ENCODE measurements at places on chromosomes 5 and 9. TPM values are rescaled to one million over a fixed set of nuclear protein-coding genes. Genes with fewer than 3 reads are reported as not detected.

SHOC1 gene
- not detected for total RNA-seq

PIP5KL1 gene
- total RNA-seq: 4.4 TPM

DNA sequence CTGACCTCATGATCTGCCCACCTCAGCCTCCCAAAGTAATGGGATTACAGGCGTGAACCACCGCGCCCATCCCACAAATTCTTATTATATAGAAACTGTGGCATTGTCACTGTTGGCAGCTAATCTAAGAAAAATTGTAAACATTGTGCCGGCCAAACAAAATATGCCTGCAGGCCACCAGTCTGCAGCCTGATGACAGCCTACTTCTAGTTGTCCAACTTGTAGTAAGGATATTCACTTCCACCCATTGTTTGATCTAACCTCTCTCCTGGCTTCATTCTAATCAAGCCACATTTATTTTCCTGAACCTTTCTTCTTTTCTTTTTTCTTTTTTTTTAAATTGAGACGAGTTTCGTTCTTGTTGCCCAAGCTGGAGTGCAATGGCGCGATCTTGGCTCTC, 13.7 kb upstream of the TMED9 start:
- DNase-seq: no peak

GRCh38 chr5:36045895-36046294, 20.8 kb downstream of the UGT3A2 start:
- no peak for DNase-seq

GRCh38 chr5:141507387-141508091, 18.7 kb downstream of the PCDHGC5 start:
- peak; percentile 90 for DNase-seq

GRCh38 chr5:82639393-82640144, 361.4 kb upstream of the RPS23 start:
- DNase-seq: no peak

DNA sequence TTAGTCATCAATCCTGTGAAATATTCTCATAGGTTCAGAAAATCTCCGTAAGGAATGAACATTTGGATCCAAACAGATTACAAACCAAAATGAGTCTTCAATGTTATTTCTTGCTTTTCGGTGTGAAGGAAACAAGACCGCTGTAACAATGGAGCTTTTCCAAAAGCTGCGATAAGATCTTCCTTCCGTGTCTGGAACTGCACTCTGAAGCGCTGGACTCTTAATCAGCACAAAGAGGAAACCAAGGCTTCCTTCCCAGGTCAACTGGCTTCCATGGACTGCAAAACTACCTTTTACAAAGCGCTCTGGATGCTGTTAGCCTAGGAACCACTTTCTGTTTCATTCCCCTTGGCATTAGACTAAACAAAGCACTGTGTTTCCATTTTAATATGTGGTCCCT, 137.9 kb upstream of the BASP1 start:
- DNase-seq: no peak

GRCh38 chr5:60929024-60929423, 15.8 kb downstream of the ERCC8 start:
- DNase-seq: no peak

PCDHGC4 gene
- 6.4 TPM for total RNA-seq

DNA sequence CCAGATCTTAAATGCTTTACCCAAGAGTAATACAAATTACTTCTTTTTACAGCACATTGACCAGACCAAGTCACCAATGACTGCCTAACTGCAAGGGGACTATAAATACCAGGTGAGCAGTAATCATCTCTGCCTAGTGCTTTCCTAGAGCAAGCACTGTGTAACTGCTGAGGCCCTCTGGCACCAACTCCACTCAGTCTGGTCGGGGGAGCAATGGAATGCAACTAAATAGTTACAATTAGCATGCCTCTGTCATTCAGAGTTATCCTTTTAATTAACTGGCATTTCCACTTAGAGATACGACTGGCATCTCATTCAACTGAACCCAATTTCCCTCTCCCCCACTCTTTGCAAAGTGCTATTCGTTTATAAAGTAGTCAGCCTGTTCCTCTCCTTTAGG, 1309.1 kb upstream of the DMAC1 start:
- no peak for DNase-seq

DNA sequence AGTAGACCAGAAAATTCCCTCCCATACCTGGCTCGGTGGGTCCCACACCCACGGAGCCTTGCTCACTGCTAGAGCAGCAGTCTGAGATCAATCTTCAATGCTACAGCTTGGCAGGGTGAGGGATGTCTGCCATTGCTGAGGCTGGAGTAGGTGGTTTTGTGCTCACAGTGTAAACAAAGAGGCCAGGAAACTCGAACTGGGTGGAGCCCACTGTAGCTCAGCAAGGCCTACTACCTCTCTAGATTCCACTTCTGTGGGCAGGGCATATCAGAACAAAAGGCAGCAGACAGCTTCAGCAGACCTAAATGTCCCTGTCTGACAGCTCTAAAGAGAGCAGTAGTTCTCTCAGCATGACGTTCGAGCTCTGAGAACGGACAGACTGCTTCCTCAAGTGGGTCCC, 5.6 kb upstream of the GZMA start:
- no peak for DNase-seq

- DNase-seq: no peak
Measured at GRCh38 chr5:92641031-92641962, 939.7 kb downstream of the NR2F1-AS1 start.

GRCh38 chr9:4009006-4009511, 290.8 kb downstream of the GLIS3 start:
- DNase-seq: no peak

IFNA13 gene
- total RNA-seq: not detected

- no peak for DNase-seq
Measured at GRCh38 chr5:138946831-138947560, 71.9 kb upstream of the LRRTM2 start.

Measured in OCI-LY7 (cell line).